ENCODE measurements at places on chromosomes 12 and 14.

- no peak for DNase-seq
Observed at GRCh38 chr12:49129332-49130150, 1.7 kb downstream of the TUBA1B start.

DNA sequence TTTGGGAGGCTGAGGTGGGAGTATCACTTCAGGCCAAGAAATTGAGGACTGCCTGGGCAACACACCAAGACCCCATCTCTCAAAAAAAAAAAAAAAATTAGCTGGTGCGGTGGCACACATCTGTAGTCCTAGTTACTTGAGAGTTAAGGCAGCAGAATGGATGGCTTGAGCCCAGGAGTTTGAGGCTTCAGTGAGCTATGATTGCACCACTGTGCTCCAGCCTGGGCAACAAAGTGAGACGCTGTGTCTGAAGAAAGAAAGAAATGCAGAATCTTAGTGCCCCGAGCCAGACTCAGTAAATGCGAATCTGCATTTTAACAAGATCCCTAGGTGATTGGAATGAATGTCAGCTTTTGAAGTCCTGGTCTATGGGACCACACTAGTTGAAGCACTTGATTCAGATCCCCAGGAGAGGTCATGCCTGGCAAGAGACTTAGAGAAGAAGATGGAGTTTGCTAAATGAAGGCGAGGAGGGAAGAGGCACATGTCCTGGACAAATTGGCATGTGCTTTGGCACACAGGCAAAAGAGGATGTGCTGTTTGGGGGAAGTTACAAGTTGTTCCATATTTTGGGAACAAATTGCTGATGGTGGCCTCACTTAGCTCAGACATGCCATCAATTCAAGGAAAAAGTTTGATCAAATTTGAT is 56.6 kb downstream of the DRAM1 start:
- no peak for DNase-seq

GRCh38 chr12:99766408-99766807 is 118.9 kb downstream of the GARIN6 start:
- DNase-seq = no peak

- no peak for DNase-seq
Observed at GRCh38 chr12:44611538-44611937, 264.6 kb downstream of the NELL2 start.

- DNase-seq = no peak
Observed at GRCh38 chr14:81834308-81834707, 300.7 kb upstream of the SEL1L start.

DNA sequence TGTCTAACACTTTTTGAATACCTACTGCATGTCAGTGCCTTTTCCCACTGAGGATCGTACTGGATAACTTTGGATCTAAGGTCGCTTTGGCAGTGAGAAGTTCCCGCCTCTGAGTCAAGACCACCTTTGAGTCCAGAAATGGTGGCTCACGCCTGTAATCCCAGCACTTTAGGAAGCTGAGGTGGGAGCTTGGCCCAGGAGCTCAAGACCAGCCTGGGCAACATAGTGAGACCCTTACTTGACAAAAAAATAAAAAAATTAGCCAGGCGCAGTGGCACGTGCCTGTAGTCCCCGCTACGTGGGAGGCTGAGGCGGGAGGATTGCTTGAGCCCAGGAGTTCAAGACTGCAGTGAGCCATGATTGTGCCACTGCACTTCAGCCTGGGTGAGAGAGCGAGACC is 61.1 kb downstream of the CHST11 start:
- DNase-seq = no peak

GRCh38 chr12:113221997-113222729 is 899 bp downstream of the TPCN1 start:
- no peak for DNase-seq

- DNase-seq = no peak
Observed at GRCh38 chr14:77786148-77786547, 13.8 kb upstream of the ADCK1 start.

DNA sequence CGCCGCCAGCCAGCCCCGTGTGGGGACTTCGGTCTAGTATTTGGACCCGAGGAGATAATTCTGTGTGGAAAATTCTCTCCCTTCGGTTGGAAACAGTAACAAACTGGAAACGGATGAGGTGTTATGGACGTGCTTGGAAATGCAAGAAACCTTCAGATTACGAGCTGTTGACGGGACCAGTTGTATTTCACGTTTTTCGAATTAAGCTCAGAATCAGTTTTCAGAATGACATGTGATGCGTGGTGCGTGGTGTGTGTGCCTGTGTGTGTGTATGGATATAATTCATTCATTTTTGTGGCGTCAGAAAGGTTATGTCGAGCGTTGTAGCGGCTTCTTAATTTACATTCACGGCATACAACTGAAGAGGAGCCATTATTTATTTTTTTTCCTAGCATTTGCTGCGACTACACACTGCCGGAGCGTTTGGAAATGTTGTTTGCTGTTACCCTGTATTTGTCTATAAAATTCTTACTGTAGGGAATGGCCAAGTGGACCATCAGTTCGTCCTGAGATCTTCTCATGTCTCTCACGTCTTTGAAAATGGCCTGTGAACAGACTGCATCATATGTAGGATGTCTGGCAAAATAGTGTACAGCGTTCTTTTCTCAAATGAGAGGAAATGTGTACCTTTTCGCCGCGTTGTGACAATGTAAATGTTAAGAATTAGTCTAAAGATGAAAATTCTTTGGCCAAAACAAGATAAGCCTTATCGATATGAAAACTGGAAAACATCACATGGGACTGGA is 1.3 kb downstream of the TRAF3 start:
- no peak for DNase-seq

GRCh38 chr12:46609674-46610073 is 216.1 kb downstream of the SLC38A4 start:
- no peak for DNase-seq

Measured in left kidney (tissue), 8 donors.